Activated T-cell treated with anti-CD3 and anti-CD28 coated beads, Interleukin-2, amount 50 U/mL, for 48 hours (primary cell): ENCODE measurements at places on chromosomes 6 and 20.

- DNase-seq = no peak
Observed at GRCh38 chr6:10972196-10972595, 71.9 kb downstream of the ELOVL2 start.

DNA sequence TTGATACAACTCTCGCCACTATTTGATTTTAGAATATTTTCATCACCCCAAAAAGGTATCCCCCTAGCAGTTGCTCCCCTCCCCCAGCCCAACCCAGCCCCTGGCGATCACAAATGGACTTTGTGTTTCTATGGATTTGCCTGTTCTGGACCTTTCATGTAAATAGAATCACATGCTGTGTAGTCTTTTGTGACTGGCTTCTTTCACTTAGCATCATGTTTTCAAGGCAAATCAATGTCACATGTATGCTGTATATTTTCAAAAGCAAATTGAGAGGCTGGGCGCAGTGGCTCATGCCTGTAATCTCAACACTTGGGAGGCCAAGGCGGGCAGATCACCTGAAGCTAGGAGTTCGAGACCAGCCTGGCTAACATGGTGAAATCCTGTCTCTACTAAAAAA, 48.5 kb downstream of the BANF2 start:
- no peak for DNase-seq

DNA sequence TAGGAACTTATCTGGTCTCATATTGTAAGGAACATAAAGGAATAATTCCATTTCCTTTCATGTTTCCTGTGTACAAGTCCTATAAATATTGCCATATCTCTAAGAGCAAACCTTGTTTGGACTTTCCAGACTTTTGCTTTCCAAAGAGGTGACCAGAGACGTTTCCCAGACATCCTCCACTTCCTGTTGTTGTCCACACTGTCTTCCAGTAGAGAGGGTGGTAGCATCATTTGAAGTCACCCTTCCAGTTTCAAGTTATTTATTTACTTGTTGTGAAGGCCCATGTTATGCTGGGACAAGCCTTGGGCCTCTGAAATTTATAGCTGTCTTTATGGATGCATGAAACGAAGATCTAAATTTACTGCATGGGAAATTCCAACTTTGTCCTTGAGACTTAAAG, 10.6 kb upstream of the TGM3 start:
- DNase-seq = no peak

DNA sequence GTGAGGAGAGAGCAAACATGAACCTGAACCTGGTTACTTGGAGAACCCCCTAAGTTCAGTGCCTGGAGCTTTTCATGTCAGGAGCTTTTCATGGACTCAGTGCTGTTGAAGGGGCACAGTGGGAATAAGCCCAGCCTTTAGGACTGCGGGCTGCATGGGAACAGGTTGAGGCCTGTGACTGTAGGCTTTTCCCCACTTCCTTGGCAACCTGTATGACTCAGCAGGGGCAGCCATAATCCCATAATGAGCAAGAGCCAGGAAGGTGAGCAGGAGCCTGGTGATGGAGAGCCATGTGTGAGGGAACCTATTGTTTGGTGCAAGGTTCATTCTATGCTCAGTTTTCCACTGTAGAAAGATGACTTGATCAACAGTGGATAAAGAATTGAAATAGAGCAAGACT, 23.4 kb downstream of the MEP1A start:
- DNase-seq = no peak

DNA sequence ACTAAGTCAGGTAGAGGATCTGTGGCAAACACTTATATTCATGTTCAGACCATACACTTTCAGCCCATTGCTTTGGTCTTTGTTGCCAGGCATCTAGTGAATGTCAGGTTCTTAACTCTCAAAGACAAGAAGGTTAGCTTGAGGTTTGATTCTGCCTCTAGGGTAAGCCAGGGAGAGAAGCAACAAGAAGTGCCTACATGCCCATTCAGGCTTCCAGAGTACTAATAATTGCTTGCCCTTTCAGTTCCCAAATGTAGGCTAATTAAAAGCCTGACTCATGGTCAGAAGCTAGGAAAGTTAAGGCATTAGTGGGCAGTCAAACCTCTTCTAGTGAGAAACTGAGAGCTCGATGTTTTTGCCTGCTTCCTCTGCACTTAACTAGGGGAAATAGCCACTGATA, 492.4 kb downstream of the PKHD1 start:
- no peak for DNase-seq

DNA sequence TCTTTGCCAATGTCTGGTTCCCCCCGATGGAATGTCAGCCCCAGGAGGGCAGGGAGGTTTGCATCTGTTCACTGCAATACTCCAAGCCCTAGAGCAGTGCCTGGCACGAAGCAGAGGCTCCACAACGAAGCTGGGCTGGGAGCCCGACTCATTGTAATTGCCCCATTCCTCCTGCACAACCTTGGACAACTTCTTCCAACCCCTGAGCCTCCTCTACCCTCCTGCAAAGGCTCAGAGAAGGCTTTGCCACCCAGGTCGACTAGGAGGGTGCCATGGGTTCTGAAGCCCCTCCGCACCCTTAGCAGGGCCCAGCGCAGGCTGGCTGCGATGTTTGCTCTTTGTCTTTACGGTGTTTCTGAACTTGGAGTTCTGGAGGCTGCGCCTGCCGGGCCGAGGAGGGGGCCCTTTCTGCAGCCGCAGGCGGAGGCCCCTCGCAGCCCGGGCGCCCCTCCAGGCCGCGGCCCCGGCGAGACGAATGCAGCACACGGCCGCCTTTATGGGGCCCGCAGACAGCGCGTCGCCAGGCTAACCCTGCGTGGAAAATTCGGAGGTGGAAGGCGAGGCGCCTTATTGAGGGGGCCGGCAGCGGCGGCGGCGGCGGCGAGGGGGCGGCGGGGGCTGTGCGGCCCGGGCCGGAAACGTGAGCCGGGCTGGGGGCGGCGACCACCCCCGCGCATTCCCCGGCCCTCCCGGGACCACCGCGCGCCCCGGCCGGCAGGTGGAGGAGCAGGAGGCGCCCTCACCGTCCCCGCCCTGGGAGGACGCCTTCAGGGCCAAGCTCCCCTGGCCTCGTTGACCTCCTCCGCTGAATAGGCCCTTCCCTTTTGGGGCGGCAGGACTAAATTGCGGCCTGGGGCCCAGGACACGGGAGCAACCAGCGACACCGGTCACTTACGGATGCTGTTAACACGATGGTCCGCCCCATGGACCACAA, 27.0 kb downstream of the SNAI1 start:
- DNase-seq = no peak
